DMS 273 treated with DMSO at 0.1 percent for 48 hours (cell line): ENCODE measurements at places on chromosomes 6 and 20.

DNA sequence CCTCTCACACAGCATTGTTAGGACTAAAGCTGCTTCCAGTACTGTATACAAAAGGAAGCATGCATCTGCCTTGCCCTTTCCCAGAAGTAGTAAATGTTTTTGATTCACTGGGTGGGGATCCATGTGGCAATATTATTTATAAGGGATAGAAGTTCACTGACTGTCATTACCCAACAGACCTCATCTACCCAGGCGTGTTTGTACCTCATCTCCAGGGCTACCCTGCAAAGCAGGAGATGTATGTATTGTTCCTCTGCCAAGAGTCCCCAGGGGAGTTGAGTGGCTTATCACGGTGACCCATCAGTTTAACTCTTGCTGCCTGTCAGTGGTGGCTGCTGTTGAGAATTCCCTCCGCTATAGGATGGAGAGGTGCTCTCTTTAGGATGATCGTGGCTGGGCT is 42.5 kb downstream of the SLC24A3 start:
- no peak for DNase-seq

DNA sequence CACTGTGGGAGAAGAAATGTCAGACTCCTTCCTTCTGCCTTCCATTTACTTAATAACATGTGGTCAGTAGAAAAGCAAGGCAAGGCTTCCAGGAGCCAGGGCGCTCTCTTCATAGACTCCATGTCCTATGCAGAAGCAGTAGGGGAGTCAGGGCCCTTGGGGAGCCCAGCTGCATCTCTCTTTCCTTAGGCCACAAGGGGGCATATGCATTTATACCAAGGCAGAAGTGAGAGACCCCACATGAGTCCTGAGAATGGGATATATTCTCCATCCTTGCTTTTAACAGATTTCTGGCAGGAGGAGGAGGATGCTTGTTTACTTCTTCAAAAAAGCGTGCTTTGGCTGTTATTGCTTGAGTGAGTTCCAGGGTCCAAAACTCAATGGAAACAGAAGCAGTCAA is 198.5 kb downstream of the HIVEP2 start:
- no peak for DNase-seq

- no peak for DNase-seq
These were observed 28.8 kb downstream of the FITM2 start for GRCh38 chr20:44282192-44282591.

- DNase-seq: no peak
These were observed 80.1 kb upstream of the MLIP start for GRCh38 chr6:54031169-54031568.

DNA sequence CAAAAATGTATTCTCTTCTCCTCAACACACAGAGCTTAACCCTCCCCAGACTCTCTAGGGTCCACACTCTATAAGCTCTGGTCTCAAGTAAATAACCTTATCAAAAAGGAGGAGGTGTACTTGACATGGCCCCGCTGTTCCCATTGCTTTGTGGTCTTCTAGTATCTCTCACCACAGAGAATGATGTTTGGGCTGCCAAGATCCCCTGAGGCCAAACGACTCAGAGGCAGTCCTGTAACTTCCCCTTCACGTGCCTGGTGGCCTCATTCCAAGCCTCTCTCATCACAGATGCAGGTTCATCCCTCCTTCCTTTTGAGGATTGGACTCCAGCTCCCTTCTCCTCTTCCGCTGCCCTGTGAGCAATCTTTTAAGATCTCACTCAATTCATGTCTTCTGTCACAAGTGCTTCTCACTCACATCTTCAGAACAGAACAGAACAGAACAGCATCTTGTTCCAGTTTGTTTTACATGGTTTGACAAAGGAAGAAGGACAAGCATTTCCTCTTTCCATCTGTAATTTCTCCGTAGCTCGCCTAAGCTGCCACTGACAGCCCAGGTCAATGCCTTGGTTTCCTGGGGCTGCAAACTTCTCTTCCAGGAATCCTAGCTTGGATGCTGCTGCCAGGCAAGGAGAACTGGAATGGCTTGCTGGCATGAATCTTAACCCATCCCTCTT is 541.5 kb downstream of the CD83 start:
- no peak for DNase-seq

GRCh38 chr6:35026434-35027222 is 114.5 kb downstream of the TCP11 start:
- no peak for DNase-seq

GRCh38 chr6:122114717-122115116 is 284.7 kb upstream of the HSF2 start:
- DNase-seq: no peak

GRCh38 chr6:148701375-148701774 is 45.5 kb upstream of the UST start:
- no peak for DNase-seq

- no peak for DNase-seq
These were observed 18.4 kb upstream of the DOK5 start for GRCh38 chr20:54456961-54457360.

DNA sequence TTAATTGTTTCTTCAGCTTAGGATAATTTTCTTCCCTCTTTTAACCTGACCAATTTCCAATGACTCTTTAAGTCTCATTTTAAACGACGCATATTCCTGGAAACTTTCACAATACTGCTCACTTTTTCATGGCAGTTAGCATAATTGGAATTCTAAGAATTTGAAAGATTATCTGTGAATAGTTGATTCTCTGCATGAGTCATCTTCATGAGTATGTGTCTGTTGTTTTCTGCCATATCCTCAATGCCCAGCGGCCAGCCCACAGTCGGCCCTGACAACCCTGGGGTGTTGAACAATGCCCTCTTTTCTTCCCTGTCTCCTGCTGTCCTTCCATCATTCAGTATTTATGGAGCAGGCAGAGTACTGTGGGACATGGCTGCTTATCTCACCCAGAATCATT is 554.2 kb downstream of the CDH26 start:
- DNase-seq: no peak

- no peak for DNase-seq
These were observed 73.8 kb downstream of the CDK19 start for GRCh38 chr6:110741517-110741916.

- DNase-seq: no peak
These were observed 29.1 kb upstream of the CALHM6 start for GRCh38 chr6:116431964-116432595.

GRCh38 chr6:47076422-47077344 is 34.6 kb upstream of the ADGRF1 start:
- no peak for DNase-seq

GRCh38 chr6:9532621-9533557 is 882.0 kb downstream of the TFAP2A start:
- peak; percentile 13 for DNase-seq

DNA sequence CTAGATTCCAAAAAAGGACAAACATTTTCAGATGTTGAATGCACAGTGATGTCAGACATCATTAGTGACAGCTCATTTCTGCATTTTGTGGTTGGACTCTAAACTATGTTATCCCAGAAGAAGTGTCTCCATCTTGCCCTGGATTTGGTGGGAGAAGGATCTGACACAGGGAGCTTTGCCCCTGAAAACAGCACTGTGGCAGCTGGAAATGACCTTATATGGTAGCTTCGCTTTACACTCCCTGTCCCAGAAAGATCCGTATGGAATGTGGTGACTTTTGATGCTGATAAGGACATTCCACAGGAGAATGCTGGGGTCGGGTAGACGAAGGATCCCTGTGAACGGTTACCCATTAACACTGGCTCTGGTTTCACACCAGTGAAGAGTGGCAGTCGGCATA is 87.2 kb upstream of the EDN1 start:
- DNase-seq: no peak

DNA sequence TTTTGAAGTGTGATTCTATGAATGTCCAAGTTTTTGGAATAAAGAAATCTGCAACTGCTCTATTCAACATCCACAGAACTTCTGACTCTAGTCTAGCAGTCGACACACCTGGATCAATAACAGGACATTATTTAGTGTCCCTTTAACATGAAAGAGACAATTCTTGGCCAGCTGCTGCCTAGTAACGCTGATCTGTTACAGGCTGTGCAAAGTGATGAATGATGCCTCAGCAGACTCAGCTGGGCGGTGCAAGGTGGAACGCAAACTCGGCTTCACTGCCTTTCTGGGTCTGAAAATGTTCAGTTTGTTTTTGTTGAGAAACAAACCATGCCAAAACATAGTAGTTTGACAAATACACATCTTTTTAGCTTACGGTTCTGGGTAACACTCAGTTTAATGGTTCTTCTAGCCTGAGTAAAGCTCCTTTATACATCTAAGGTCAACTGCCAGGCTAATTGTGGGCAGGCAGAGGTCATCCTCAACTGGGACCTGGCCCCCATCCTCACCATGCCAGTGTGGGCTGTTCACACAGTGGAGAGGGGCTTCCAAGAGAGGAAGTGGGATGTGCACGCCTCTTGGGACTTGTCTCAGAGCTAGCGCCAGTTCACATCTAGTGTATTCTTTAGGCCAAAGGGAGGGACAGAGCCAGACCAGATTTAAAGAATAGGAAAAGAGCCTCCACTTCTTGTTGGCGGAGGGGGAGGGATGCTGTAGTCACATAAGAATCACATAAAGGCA is 879.7 kb downstream of the QKI start:
- DNase-seq: no peak

DNA sequence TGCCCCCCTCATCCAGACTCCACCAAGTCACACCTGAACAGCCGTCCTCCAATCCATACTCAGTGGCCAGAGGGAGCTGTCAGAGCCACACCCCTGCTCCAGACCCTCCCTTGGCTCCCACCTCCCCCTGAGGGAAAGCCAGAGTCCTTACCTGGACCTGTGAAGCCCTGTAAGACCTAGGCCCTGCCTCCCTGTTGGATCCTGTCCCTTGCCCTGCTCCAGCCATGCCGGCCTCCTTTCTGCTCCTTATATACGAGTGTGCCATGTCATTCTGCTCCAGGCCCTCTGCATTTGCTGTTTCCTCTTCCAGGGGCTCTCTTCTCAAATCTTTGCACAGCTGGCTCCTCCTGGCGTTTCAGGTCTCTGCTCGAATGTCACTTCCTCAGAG is 100.3 kb upstream of the MYL9 start:
- DNase-seq: no peak

DNA sequence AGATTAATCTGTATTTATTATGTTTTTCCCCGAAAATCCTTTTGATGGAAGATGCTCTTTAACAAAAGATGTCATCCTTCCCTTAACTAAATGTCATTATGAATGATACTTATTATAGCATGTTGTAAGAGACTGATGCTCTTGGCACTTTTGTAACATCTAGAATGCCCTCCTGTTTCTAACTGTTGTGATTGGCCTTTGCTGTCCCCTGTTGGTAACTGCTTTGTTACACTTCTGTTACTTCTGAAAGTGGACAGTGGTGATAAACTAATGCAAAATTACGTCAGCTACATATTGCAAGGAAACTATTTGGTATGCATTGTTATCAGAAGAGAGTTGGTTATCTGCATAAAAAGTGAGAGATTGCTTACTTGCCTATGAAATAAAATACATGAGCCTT is 5.8 kb downstream of the TTK start:
- no peak for DNase-seq

DNA sequence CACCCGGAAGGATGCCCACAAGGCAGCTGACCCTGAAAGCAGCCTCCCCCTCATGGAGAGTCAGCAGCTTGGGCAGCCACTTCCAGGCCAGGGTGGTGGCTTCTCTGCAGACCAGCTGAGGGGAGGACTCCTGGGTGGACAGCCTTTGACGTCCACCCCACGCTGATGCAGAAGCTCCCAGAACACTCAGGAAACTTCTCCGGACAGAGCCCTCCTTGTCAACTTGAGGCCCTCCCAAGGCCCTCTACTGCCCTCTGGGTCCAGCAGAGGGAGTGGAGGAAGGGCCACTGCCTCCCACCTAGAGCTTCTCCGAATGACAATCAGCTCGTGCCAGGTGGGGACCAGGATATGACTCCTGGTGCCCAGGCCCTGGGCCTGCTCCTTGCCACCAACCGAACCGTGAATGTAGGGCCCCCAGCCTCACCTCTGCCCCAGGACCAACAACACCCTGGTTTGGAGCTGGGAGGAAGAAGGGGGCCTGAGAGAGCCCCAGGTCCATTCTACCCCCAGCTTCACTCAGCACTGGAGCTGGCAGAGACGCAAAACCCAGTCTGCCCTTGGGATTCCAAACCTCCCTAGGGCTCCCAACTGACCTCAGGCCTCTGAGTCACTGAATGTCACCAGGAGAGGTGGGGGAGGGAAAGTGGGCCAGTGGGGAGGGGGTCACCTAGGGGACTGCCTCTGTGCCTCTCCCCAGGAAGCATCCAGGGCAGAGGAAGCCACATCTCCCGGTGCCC is 10.9 kb upstream of the SLC22A7 start:
- DNase-seq: no peak

- no peak for DNase-seq
These were observed 24.8 kb upstream of the SLA2 start for GRCh38 chr20:36670665-36671357.
